ENCODE measurements at places on chromosomes 7 and 10.

DNA sequence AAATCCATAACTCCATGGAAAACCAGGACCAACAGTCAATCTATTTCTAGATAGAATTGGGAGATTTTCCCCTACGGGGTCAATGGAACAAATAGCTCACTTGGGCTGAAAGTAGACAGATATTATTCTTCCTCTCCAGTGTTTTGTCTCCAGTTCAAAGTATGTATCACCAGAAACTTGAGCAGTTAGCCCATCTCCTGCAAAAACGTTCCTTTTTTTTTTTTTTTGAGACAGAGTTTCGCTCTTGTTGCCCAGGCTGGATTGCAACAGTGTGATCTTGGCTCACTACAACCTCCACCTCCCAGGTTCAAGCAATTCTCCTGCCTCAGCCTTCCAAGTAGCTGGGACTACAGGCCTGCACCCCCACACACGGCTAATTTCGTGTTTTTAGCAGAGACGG is 390.0 kb upstream of the AUTS2 start:
- DNase-seq, result no peak

- DNase-seq, result no peak
These were observed 904.9 kb downstream of the IPMK start for GRCh38 chr10:57362811-57363210.

DNA sequence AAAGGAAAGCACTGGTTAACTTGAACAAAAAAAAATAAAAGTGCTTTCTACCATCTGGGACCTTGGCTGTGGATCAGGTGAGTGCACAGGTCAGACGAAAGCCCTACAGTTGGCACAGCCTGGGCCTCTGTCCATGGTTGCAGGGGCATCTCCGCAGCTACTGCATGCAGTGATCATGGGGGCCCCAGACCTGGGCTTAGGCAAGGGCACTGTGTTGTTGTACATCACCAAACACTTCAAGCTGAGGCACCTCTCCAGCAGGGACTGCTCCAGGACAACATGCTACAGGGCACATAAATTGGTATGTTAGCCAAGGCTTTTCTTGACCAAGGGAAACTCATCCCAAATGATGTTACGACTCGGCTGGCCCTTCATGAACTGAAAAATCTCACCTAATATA is 23.5 kb downstream of the KLHL7 start:
- no peak for DNase-seq

DNA sequence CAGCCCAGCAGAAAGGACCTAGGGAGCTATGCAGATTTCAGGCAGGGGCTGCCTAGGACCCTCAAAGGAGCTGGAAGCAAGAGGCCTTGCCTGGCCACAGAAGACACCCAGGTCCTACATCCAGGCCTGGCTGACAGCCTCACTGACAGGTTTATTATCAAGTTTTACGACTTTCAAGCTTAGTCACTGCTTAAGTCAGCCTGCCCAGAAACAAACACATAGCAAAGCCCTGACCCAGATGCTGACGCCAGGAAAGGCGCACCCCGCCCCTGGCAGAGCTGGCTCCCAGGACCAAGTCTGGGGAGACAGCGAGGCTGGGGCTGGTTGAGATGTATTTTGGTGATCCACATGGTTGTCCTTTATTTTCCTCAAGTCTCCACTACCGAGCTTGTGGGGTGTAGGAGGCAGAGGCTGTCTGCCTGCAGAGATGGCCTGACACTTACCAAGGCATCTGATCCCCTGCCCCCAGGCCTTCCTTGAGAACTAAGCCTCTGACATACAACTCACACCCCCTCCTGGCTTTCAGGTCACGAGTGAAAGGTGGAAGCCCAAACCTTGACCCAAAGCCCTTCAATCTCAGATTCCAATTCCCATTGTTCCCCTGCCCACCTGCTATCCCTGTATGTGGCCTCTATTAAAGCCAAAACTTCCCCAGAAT is 80.7 kb upstream of the EMX2 start:
- peak; percentile 88 for DNase-seq

DNA sequence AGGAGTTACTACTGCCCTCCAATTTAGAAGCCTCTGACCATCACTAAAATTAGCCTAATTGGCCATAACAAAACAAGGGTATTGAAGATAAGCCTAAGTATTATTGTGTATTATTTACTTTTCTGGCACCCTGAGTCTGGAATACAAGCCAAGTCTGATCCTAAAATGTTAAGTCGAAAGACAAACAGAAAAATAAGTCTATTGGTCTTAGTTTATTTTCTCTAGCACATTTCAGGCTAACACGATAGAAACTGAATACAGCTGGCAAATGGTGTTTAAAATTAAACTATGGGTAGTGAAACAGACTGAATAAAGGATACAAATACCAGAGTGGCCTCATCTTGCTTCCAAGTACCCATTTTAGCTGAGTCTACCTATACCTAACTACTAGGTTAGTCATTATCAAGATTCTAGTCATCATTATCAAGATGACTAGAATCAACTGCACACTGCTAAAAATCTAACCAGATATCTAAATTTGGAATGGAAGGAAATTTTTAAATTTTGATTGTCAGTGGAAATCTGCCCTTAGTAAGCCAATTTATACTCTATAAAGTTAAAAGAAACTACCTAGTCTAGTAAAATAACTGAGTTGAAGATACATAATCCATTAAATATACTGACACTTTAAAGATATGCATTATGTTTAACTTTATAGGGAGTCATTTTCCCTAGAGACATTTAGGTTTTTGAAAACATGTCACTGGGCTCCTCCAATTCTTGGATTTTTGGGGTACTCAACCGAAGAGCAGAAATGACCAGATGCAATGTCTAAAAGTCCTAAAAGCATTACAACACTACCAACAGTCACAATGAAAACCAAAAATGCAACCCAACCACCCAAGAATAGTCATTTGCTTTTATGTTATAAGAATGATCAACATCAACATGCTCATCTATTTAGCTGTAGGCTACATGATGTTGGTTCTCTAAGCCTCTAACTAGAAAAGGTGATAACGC is 80.9 kb downstream of the NT5C2 start:
- no peak for DNase-seq

GRCh38 chr7:1695800-1696454 is 25.9 kb downstream of the ELFN1 start:
- DNase-seq, result no peak

GRCh38 chr7:14738086-14738485 is 164.5 kb downstream of the DGKB start:
- DNase-seq, result no peak

- DNase-seq, result no peak
These were observed 28.7 kb downstream of the PDZD8 start for GRCh38 chr10:117346574-117346973.

DNA sequence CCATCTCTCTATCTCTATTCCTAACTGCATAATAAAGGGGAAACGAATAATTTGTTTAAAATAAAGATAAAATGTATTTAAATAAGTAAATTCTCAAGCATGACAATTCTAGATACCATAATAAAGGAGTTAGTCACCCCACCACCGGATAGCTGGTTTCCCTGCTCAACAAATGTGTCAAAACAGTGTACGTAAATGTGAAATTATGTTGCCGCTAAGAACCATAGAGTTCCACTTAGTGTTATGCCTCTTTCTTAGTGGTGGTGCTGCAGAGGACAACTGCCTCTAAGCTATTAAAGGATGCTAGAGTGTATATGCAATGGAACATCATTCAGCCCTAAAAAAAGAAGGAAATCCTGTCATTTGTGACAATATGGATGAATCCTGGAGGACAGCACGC is 42.4 kb downstream of the SMKR1 start:
- no peak for DNase-seq
